Trophoblast cell (in vitro differentiated cells and primary cell): ENCODE measurements at places on chromosomes 5 and 9.
A peak's percentile ranks its signal among the peaks of the same experiment; 100 is the strongest.

DNA sequence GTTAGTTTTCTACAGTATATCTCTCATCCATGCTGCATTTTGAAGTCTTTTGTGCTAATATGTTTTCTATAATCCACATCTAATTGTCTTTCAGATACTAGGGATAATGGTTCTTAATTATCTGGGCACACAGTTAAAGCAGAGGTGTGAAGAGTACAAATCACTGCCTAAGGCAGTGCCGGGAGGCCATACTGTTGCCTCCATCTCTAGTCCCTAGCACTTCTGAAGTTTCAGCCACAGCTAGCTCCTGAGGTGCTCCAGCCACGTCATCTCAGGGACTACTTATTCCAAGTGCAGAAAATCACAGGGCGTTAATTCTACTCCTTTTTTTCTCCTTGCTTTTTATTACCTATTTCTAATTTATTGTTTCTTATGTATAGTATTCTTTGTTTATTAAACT lies 760.0 kb upstream of the FAM174A start:
- peak; percentile 60 for DNase-seq

DNA sequence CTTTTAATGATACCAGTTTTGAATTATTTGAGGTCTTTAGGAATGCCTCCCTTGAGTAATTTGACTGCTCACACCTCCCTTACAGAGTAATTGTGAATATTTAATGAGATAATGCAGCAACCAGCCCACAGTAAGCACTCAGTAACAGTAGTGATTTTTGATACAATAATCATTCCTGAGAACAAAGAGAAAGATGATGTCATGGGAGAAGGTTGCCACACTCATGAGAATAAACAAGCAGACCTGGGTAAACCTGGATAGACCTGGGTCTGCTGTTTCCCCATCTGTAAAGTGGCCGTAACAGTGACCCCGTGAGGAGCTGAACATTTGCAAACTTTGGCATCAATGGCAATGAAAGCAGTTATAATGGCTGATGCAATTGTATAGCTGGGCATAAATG lies 4.2 kb downstream of the C1QTNF2 start:
- no peak for DNase-seq

GRCh38 chr9:5305741-5306140 lies 1.2 kb upstream of the RLN2 start:
- DNase-seq = no peak

DNA sequence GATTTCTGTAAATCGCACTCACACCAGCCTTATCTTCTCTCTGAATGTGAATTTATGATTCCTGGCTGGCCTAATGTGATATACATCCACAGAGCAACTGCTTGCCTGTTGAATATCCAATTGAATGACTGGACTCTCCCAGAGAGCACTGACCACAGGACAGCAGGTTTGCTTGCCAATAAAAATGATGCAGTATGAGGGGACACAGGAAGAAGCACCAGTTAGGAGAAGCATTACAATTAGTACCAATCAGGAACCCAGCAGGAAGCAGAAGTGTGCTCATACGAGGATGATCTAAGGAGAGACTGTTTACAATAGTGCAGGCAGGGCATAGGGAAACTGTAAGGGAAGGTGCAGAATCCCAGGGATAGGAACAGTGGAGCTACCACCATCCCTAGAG lies 127.2 kb upstream of the ZNF366 start:
- no peak for DNase-seq

GRCh38 chr5:40790947-40791593 lies 7.1 kb downstream of the PRKAA1 start:
- DNase-seq = no peak

DNA sequence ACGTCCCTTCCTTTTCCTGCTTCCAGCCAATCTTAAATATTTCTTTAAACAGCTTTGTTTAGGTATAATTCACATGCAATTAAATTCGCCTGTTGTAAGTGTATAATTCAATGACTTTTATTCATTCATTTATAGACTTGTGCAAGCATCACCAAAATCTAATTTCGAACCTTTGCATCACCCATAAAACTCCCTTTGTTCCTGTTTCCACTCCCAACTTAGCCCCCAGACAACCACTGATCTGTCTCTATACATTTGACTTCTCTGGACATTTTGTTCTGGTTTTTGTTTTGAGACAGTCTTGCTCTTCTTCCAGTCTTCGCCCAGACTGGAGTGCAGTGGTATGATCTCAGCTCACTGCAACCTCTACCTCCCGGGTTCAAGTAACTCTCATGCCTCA lies 71.5 kb downstream of the NR6A1 start:
- DNase-seq = no peak

- DNase-seq = peak; percentile 26
Measured at GRCh38 chr5:3853362-3853761, 257.7 kb downstream of the IRX1 start.

GRCh38 chr5:124824637-124825158 lies 78.3 kb upstream of the ZNF608 start:
- peak; percentile 15 for DNase-seq

DNA sequence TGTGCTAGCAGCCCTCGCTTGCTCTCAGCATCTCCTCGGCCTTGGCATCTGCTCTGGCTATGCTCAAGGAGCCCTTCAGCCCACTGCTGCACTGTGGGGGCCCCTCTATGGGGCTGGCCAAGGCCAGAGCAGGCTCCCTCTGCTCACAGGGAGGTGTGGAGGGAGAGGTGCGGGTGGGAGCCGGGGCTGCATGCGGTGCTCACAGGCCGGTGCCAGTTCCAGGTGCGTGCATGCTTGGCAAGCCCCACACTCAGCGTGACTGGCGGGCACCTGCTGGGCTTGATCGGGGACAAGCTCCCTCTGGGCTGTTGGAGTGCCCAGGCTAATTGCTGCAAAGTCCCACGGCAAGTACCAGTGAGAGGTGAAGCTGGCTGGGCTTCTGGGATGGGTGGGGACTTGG lies 170.5 kb downstream of the TRIM36 start:
- DNase-seq = no peak

- peak; percentile 21 for DNase-seq
Measured at GRCh38 chr5:170631466-170632195, 127.8 kb downstream of the KCNIP1 start.

DNA sequence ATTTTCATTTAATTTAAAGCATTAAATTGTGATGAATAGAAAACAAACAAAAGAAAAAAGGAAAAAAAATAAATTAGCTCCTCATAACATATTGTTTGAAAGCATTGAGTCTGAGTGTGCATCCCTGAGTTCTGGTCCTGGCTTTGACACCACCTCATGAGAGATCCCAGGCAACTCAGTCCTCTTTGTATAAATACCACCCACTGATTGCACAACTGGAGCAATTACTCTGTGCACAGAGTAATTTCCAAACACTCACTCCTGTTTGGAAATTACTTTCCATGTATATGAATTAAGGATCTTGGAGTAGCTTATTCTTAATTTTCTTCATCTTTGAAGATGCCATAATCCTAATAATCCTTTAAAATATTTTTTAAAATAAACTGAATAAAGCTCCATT lies 59.4 kb upstream of the C5orf46 start:
- DNase-seq = peak; percentile 70

DNA sequence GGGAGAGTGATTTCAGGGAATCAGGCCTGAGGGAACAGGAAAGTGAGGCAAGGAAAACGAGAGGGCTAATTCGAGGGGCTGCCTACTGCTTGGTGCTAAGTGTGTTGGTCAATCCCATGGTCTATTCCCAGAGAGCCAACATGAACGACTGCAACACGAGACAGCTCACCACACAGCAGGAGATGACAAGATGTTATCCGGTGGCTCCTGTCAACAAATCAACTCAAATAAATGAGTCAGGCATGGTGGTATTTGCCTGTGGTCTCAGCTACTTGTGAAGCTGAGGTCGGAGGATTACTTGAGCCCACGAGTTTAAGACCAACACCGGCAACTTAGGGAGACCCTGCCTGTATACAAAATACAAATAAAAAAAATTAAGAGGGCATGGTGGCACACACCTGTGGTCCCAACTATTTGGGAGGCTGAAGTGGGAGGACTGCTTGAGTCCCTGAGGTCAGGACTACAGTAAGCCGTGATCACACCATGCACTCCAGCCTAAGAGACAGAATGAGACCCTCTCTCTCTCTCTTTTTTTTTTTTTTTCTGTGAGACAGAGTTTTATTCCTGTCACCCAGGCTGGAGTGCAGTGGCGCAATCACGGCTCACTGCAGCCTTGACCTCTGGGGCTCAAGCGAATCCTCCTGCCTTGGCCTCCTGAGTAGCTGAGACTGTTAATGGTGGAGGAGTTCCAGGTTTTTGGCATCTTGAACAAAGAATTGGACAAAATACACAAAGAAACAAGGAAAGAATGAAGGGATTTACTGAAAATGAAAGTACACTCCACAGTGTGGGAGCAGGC lies 9.0 kb upstream of the FAF2 start:
- no peak for DNase-seq

DNA sequence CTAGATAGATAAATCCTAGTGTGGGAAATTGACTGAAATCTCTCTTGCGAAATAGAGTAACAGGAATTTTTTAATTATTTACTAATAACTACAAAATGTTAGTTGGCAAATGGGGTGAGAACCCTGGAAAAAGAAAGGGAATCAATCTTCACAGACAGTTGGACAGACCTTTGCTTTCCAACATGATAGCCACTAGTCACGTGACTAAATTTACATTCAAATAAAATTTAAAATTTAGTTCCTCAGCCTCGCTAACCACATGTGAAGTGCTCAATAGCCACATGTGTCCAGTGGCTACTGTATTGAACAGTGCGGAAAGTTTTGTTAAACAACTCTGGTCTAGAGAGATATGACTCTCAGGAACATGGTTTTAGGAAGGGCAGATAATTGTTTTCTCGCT lies 289.9 kb upstream of the RASA1 start:
- no peak for DNase-seq

GRCh38 chr9:136190656-136191055 lies 14.3 kb downstream of the LHX3 start:
- no peak for DNase-seq

DNA sequence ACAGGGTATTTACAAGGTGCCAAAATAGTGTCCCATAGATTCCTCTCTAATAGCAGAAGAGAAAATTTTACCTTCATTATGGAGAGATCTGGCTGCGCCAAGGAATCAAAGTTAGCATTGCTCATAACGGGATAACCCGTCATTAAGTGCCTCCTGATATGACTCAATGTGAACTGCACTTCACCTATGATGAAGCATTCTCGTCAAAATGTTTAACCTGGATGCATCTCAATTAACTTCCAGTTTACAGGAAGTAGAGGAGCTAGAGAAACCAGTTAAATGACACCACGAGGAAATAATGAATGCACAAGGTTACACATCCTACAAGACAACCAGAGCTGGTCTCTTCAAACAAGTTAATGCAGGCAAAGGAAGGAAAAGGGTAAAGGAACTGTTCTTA lies 17.2 kb downstream of the FBXW11 start:
- DNase-seq = peak; percentile 32

- no peak for DNase-seq
Measured at GRCh38 chr9:97900103-97900737, 22.1 kb downstream of the TRMO start.

DNA sequence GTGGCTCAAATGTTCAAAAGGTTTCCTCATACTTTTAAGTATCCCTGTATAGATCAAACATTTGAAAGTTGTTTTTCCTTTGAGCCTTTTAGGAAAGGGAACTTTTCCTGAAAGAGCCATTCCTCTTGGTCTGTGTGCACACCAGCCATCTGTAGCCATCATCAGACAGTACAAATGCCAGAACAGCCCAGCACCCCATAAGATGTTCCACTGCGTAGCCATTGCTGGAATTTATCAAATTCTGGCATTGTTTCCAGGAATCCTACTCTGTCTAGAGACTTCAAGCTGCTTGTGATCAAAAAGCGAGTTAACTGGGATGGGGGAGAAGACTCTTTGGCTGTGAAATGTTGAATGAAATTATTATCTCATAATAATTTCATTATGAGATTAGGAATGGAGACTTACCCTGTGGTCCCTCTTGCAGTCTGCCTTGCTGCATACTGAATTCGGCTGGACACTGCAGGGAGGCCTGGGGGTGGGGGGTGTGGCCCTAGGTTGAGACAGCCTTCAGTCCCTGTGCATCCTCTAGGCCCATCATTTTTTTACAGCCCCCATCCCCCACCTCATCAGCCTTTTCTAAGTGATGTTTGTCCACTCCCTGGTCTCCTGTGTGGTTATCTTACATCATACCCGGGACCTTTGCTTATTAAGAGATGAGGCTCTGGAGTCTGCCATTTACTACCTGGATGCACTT lies 99.8 kb downstream of the RALGPS1 start:
- DNase-seq = no peak

DNA sequence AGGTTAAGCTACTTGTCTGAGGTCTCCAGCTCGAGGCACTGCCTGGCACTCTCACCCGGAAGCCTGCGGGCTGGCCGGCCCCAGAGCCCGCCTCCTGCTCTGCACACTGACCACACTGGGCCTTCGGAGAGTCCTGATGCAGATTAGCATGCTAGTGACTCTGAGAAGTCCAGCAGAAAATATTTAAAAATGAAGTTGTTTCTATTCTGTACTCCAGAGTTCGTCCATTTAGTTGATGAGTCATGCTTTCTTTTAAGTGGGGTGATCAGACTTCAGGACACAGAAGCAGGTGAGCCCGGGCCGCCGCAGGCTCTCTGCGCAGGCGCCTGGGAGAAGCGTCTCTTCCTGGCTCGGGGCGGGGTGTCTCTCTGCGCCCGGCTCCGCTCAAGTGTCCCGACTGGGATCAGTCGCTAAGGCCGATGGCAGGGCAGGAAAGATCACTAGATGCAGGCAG lies 32.5 kb downstream of the FAM240B start:
- no peak for DNase-seq

DNA sequence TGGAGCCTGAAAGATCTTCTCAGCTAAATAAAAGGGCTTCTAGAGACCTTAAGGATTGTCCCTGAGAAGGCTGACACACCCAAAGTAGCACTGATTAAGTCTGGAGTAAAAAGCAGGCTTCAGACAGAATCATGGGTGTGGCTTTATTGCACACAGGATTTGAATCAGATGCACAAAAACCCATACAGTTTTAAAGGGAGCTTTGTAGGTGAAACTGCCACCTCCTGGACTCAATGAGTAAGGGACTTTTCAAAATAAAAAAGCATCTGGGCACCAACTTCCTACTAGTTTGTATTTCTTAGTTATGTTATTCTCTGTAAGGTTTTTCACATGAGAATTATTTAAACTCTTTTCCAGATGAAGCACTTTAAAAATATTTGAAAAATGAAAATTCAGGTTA lies 129.4 kb downstream of the EDIL3 start:
- DNase-seq = peak; percentile 12

GRCh38 chr9:26310294-26310693 lies 582.3 kb downstream of the CAAP1 start:
- DNase-seq = no peak

DNA sequence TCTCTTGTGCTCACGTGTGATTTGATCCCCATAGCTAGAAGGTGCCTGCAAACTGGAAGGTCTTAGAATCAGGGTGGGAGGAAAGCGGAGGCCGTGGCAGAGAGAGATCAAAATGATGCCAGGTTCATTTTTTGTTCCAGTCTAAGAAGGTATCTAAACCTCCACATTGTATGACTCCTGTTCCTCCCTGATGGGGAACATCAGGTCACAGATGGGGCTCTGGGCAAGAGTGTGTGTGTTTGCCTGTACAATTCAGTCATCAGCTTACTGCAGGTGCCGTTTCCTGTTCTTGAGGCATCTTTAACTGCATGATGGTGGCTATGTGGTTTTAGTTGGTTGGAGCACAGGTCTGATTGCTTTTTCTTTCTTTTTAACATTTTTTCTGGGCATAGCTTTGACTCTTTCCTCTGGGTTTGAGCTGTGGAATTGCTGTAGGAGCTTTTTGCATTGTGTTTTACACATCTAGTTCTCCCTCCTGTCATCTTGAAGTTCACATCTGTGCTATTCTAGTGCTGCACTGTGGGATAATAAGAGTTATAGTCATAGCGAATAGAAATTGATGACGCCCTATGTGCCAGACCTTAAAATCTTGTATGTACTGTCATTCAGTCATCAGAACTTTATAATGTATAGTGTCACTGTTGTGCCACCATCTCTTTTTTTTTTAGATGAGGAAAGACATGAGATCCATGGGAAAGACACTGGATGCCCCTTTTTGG lies 30.8 kb downstream of the ARHGAP26 start:
- no peak for DNase-seq
